ENCODE measurements at places on chromosomes 5 and 9.

GRCh38 chr5:75089137-75089536 lies 36.8 kb upstream of the GCNT4 start:
- no peak for DNase-seq

DNA sequence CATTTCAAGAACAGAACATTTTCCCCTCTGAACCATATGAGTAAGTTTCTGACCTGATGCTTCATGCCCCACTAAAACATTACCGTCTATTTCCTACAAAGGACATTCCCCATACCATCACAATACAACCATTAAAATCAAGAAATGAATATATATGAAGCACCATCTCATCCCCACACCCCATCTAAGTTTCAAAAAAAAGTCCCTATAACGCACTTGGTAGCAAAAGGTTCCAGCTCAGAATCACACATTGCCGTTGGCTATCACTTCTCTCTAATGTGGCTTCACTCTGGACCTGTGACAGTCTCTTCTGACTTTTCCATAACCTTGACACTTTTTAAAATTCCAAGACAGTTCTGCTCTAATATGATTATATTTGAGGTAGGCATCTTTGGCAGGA lies 5.9 kb downstream of the EMB start:
- DNase-seq, result no peak

GRCh38 chr5:174817610-174818009 lies 93.2 kb downstream of the MSX2 start:
- DNase-seq, result no peak

DNA sequence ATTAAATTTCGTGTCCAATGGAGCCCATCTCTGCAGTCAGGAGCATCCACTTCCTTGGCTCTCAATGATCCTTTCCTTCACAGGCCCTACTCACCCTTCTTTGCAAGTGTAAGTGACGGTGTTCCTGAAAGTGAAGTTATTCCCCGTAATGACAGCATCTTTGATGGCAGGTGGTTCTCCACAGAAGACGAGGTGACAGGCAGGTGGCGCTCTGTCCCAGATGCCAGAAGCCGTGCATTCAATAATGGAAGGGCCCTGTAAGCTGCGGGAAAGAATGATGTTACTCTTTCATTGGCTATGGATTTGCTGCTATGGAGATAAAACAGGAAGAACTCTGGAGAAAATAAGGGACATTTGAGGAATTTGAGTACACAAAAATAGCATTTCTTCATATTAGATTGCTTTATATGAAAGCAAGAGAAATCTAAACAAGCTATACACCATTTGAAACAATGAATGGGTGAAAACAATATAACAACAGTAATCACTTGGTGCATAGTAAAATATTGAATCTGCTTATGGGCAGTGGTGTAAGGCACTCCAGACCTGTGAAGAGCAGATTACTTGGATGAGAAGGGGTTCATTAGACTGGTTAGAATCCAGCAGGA lies 89.9 kb upstream of the TXNDC8 start:
- no peak for DNase-seq

- no peak for DNase-seq
These were observed 22.2 kb downstream of the AHRR start for GRCh38 chr5:343461-344401.

GRCh38 chr5:107032629-107033028 lies 638.1 kb downstream of the EFNA5 start:
- no peak for DNase-seq

Data from activated naive CD4-positive, alpha-beta T cell (primary cell).